ENCODE measurements at places on chromosomes 1 and 21.
A peak's percentile ranks its signal among the peaks of the same experiment; 100 is the strongest.

- DNase-seq = no peak
These were observed 27.8 kb upstream of the SLC19A1 start for GRCh38 chr21:45570071-45570470.

DNA sequence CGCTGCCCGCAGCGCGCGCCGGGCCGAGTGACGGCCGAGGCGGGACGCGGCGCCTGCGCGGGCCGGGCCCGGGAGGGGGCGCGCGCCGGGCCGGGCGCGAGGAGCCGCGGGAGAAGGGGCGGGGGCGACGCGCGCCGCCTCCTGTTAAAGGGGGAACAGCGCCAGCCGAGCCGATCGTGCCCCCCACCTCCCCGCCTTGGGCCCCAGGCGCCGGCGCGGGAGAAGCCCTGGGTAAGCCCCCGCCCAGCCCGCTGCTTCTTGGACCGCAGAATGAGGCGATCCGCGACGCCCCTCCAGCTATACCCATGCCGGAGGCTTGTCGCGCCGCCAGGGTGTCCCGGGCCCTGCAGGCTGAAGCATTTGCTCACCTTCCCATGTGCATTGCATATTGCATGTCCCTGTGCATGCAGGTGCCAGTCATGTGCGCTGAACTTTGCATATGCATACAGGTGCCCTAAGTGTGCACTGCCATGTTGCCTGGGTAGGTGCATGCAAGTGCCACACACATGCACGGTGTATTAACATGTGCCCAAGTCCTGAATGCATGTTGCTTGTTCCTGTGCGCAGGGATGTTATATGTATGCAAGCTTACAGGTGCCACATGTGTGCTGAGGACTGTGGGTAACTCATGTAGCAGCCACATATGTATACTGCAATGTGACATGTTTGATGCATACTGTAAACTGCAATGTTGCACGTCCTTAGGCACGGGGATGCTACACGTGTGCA lies at the start of gene ADGRB2:
Gene ADGRB2 (minus strand): TSS at position 29 of the 729 bp plus-strand sequence. CDS start 7,119 bp downstream, outside the sequence.
- no peak for DNase-seq

- DNase-seq = no peak
These were observed 12.9 kb downstream of the AHDC1 start for GRCh38 chr1:27590917-27591508.

- no peak for DNase-seq
These were observed 60.1 kb downstream of the SDCCAG8 start for GRCh38 chr1:243315893-243316292.

- DNase-seq = no peak
These were observed 2.3 kb downstream of the TTLL7 start for GRCh38 chr1:83996621-83997020.

GRCh38 chr1:154941333-154942013 lies 5.0 kb upstream of the PMVK start:
- no peak for DNase-seq

- no peak for DNase-seq
These were observed 58.1 kb downstream of the PRKCZ start for GRCh38 chr1:2108213-2108876.

- no peak for DNase-seq
These were observed 56.4 kb downstream of the ADAMTS1 start for GRCh38 chr21:26788790-26789189.

- DNase-seq = peak; percentile 53
These were observed 81.2 kb upstream of the EFHD2 start for GRCh38 chr1:15328351-15329103.

- DNase-seq = peak; percentile 41
These were observed 24.4 kb downstream of the DHRS3 start for GRCh38 chr1:12593621-12594066.

GRCh38 chr1:215360031-215360430 lies 207.1 kb upstream of the KCTD3 start:
- DNase-seq = no peak

GRCh38 chr21:36693489-36694030 lies 5.4 kb upstream of the SIM2 start:
- DNase-seq = no peak

GRCh38 chr1:89354205-89354604 lies 9.7 kb upstream of the GBP6 start:
- DNase-seq = peak; percentile 59

DNA sequence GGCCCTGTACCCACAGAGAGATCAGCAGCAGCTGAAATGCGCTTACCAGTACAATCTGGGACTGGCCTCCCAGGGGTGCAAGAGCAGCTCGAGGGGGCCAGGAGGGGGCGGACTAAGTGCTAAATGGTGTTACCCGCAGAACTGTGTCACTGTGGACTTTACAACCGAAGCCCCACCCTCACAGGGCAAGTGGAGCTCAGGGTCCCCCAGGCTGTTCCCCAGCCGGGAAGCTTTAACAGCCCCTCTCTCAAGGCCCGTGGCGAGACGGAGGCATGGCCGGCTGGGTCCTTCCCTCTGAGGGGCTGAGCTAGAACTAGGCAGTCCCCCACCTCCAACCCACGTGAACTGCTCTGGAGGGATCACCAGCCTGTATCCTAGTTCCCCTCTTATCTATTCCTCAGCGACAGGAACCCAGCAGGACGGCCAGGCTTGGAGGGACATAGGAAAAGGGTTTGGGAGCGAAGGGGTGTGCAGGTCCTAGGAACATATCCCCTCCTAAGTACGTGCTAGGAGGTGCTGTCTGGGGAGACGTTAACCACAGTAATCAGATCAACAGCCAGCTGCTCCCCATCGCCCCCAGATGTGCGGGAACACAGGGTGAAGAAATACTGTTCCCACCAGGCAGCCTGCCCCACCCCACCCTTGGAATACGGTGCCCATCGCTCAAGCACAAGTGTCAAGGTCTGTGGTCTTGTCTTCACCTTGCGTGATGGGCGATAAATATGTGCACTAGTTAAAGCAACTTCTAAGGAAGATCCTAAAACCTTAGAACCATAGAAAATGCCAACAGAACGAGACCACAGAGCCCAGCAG lies 24.4 kb downstream of the ZBTB17 start:
- DNase-seq = no peak

DNA sequence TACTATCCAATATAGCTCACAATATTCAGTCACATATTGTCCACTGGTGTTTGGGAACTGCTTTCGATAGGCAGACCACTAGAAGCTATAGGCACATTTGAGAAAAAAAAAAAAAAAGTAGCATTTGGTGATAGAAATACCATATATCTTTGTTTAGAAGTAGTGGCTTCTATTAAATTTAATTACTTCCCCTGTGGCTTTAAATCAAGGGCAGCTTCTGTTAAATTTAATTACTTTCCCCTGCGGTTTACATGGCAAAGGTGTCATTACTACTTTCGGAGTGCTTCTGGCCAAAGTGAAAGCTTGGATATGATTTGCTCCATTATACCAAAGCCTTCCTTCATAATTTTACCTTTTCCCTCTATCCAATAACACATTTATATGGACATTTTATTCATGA lies 229.9 kb downstream of the TTLL7 start:
- DNase-seq = no peak

- peak; percentile 63 for DNase-seq
These were observed 45.3 kb upstream of the ARHGEF10L start for GRCh38 chr1:17494114-17494729.

DNA sequence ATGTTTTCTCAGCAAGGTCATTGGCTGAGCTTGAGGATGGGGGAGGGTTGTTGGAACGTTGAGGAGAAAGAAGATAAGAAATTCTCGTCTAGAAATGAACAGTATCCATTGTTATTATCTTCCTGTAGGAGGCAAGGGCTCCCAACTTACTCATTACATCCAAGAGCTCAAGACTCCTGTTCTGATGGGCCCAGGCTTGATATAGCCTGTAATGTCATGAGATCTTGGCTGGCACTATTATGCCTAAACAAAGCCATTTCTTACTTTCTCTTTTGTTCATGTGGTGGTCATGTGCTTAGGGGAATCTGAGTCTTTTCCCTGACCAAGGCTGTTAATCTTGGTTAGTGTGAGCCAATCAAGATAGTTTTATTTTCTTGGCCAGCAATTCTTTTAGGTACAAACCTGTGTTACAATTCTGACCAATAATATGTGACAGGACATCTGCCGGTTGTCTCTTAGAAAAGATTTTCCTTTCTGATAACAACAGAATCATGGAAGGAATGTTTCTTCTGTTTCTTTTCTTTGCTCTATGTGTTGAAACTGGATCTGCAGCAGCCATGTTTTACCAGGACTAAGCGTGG lies 15.2 kb upstream of the IGSF3 start:
- no peak for DNase-seq

GRCh38 chr1:230267338-230268065 lies 158.6 kb downstream of the PGBD5 start:
- DNase-seq = no peak

GRCh38 chr1:20348326-20348915 lies 57.7 kb downstream of the VWA5B1 start:
- no peak for DNase-seq

GRCh38 chr1:27306892-27307761 lies 14.8 kb upstream of the TMEM222 start:
- DNase-seq = no peak

Data from MV-4-11 (cell line).